Stimulated activated CD4-positive, alpha-beta T cell treated with anti-CD3 and anti-CD28 coated beads, Interleukin-1b, Interleukin-23, amount 100 ng/mL, for 1 hour (primary cell): ENCODE measurements at places on chromosomes 12 and 14.

GRCh38 chr12:6952121-6952862 lies 1.1 kb downstream of the PTPN6 start:
- DNase-seq, result no peak

GRCh38 chr12:75872762-75873161 lies 158.8 kb downstream of the PHLDA1 start:
- DNase-seq, result no peak

- no peak for DNase-seq
Measured at GRCh38 chr12:27161458-27162228, 79.3 kb upstream of the C12orf71 start.

DNA sequence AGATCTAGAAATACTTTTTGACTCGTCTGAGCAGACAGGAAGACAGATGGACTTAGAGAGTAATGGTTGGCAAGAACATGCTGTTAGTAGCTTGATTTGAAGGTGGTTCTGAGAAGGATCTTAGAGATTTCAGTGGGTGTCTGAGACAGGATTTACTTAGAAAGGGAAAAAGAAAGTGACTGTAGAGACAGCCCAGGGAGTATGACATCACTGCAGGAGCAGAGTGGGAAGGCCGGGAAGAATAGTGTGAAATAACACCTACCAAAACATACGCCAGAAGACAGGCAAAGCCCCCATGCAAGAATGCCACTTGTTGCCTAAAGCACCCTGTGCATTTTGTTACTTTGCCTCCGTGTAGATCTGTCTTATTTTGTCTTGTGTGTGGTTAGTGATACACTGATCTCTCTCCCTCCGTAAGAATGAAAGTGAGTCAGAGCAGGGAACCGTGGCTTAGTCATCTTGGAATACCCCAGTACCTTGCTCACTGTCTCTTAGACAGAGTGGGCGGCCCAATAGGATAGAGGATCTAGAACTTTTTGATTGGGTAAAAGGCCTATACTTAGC lies 161.3 kb upstream of the IFNG-AS1 start:
- DNase-seq, result no peak

DNA sequence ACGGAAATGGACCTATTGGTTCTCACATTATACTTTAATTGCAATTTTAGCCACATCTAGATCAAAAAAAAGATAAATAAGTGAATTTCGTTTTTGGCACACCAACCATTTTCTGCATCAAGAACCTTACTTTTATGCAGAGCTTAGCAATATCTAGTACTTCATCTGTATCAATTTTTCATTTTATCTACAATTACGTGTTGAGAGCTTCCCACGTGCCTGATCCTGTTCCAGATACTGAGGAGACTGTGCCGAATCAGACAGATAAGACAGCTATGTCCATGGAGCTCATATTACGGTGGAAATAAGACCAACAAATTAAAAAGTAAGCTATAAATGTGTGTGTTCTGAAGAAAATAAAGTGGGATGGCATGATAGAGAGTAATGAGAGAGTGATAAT lies 101.6 kb downstream of the MGAT4C start:
- DNase-seq, result no peak

GRCh38 chr14:97390096-97390724 lies 593.0 kb downstream of the VRK1 start:
- DNase-seq, result no peak

GRCh38 chr14:72553161-72553560 lies 340.7 kb downstream of the DPF3 start:
- no peak for DNase-seq

DNA sequence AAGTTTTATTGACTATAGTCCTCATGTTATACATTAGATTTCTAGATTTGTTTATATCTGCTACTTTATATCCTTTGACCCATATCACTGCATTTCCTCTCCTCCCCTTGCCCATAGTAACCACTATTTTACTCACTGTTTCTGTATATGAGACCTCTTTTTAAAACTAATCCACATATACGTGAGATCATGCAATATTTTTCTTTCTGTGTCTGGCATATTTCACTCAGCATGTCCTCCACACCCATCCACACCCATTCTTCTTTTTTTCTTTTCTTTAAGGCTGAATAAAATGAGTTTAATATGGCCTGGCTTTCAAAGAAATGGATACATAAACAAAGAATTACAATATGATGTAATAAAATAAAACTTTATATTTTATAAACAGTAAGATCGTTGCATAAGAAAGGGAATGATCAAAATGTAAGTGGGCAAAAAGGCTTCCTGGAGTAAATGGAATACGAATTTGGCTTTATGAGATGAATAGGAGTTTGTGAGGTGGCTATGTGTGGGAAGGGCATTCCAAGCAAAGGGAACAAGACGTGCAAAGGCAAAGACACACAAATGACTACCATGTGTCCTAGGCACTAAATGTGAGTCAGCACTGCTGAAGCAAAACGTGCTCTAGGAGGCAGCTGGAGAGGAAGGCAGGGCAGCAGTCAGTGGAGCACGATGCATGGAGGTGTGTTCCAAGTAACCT lies 53.2 kb upstream of the HIF1A start:
- DNase-seq, result no peak

GRCh38 chr14:39673270-39673711 lies 241.1 kb upstream of the FBXO33 start:
- DNase-seq, result no peak

DNA sequence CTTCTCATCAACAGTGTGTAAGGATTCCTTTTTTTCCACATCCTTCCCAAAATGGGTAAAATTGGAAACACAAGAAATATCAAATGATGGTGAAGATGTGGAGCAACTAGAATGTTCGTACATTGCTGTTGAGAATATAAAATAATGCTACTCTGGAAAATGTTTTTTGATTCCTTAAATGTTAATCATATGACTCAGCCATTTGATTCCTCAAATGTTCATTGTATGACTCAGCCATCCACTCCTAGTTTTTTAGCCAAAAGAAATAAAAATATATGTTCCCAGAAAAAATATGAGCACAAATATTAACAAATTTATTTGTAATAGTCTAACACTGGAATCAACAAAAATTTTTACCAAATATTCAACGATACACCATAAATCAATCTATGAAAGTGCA lies 1108.6 kb downstream of the LRFN5 start:
- no peak for DNase-seq

- DNase-seq, result no peak
Measured at GRCh38 chr12:47988073-47989022, 15.9 kb downstream of the COL2A1 start.

GRCh38 chr14:75497191-75497590 lies 25.1 kb upstream of the BATF start:
- DNase-seq, result no peak

GRCh38 chr14:65042731-65043372 lies 56.2 kb downstream of the FNTB start:
- no peak for DNase-seq
